ENCODE measurements at places on chromosomes 11 and 22.

DNA sequence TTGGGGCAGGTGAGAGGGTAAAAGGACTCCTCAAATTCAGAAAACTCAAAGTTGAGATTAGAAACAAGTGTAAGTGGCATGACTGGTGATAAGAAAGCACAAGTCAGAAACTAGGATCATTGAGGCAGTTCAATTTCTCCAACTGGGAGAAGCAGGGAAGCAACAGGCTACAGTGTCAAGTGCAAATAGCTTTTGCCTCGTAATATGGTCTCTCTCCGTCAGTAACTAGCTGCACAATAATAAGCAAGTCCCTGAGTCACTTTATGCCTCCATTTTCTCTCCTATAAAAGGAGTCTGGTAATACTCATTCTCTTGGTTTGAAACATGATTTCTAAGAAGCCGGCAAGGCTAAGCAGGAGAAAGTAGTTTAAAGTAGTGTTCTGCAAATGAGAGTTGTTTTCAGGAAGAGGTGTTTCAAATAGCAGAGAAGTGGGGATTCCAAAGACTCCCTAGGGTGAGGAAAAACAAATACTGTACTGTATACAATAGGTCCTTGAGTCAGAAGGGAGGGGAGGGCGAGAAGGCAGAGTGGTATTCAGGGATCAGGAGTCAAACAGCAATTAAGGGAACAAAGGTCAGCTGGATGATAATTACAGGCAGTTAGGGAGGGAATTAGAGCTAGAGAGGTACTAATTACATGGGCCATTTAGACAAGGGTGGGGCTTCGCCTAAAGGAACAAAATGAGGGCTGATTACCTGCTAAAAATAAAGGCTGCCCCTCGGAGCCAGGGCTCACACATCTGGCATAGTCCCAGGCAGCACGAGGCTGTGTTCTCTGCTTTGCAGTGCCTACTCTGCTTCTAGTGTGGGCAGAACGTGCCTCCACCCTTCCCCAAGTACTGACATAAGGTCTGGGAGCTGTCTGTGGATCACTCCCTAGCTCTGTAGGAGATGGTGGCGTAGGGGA, 96.0 kb upstream of the BDNF start:
- peak; percentile 87 for DNase-seq

DNA sequence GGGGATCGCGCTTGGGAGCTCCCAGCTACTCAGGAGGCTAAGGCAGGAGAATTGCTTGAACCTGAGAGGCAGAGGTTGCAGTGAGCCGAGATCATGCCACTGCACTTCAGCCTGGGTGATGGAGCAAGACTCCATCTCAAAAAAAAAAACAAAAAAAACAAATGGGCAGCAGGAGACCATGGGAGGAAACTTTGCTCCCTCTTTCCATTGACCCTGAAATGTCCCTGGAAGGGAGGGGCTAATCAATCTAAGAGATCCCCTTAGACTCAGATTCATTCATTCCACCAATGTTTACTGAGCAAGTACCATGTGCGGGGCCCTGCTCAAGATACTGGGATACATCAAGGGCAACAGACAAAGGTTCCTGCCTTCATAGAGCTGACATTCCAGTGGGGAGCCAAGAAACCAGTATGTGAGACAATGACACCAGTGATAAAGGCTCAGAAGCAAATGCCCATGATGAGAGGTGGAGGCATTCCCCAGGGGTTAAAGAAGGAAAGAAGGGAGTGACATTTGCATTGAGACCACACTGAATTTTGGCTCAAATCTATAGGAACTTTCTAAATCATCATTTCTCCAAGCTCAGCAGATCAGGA, 37.7 kb upstream of the TFIP11 start:
- DNase-seq: no peak

- DNase-seq: no peak
These were observed 206.0 kb upstream of the CHORDC1 start for GRCh38 chr11:90428836-90429235.

GRCh38 chr11:46367244-46367915, 14.1 kb upstream of the MDK start:
- DNase-seq: peak; percentile 84

- DNase-seq: peak; percentile 70
These were observed 1.1 kb downstream of the UBASH3B start for GRCh38 chr11:122656631-122657101.

DNA sequence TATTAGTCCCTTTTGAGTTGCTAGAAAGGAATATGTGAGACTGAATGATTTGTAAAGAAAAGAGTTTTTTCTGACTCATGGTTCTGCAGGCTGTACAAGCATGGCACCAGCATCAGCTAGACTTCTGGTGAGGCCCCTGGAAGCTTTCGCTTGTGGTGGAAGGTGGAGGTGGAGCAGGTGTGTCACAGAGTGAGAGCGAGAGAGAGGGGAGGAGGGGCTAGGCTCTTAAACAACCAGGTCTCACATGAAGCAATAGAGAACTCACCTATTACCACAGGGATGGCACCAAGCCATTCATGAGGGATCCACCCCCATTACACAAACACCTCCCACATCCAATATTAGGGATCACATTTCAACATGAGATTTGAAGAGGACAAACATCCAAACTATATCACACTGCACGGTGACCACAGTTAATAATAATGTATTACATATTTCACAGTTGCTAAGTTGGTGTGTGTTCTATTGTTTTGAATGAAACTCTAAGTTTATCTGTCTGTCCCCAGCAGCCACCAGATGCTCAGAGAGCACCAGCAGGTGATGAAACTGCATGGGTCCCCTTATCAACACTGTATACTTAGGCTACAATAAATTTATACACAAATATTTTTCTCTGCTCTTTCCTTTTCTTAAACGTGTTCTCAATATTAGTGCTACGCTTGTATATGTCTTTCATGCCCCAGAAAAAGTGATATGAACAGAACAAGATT, 14.1 kb downstream of the ZFP91 start:
- no peak for DNase-seq

DNA sequence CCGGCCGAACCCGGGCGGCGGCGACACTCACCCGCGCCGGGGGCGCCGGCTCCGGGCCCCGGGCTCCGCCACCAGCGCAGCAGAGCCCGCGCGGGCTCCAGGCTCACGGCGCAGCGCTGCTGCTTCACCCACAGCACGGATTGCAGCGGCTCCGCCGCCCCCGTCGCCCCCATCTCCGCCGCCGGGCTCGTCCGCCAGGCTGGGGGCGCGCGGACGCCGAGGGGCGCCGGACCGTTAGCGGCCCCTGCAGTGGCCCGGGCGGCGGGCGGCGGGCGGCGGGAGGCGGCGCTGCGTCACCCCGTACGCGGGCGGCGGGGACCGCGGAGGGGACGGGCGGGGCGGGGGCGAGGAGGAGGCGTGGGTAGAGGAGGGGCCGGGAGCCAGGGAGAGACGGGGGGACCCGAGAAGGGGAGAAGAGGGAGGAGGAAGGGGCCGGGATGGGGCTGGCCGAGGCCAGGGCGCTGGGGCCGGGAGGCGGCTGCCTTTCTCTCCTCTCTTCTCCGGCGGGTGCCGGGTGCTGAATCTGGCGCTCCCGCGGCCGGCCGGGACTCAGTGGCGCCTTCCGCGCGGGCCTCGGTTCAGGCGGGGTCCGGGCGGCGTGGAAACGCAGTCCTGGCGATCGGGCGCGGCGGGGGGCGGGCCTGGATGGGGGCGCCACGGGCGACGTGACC, at the start of gene CERK:
Gene CERK (minus strand): TSS at position 277 of the 671 bp plus-strand sequence. CDS start 104 bp downstream, at position 173.
- DNase-seq: peak; percentile 79

- peak; percentile 86 for DNase-seq
These were observed 23.4 kb upstream of the MPPED1 start for GRCh38 chr22:43388420-43388851.

DNA sequence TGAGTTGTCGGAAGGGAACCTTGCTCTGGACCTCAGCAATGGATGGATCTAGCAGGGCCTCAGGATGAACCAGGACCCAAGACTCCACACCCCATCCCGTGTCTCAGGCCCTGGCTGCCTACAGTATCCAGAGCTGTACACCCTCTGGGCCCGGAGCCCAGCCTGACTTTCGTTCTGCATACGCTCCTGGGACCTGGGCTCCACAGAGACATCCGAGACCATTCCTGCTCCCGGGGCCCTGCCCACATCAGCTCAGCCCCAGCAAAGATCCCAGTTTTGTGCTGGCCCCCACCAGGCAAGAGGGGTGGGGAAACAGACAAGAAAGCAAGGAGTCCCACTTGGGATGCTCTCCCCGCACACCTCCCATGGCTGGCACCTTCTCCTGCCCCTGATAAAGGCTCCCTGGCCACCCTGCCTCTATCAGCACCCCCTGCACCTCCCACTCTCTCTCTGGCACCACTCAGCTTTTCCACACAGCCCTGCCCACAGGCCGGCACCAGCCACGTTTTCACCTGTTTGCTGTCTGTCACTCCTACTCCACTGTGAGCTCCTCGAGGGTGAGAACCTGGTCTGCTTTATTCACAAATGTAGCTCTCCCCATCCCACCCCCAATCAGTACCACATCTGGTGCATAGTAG, 64.5 kb upstream of the TCF20 start:
- no peak for DNase-seq

DNA sequence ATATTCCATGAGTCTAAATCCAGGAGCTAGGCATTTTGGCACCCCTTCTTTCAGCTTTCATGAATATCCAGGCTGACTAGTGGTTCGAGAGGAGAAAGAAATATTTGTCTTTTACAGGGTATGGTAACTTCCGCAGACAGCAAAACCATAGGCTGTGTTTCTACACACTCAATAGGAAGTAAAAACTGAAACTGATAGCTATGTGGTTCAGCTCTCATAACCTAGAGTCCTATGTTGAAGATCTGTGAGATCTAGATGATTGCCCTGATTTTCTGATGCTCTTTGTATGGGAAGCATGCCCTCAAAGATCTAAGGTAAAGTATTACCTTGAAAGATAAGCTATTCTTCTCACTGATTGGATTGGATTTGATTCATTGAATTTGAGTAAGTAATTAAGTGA, 118.3 kb downstream of the CD44 start:
- DNase-seq: no peak

DNA sequence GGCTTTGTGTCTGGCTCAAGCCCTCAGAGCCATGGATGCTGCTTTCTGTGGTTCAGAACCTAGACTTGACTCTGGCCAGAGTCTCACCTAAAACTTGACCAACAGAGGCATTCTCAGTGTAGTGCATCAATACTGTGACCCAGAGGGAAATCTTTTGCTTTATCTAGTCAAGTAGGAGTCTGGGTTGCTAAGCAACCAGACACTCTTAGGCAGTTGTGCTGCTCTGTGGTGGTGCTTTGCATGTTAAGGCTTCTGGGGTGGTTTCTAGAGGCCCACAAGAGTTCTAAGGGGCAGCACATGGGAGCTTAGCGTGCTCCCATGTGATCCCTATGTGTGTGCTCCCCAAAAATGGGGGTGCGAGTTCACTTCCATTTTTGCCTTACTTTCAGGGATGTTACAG, 224.6 kb upstream of the PLET1 start:
- peak; percentile 44 for DNase-seq

- DNase-seq: no peak
These were observed 130.1 kb upstream of the SYN3 start for GRCh38 chr22:33188326-33188725.

- peak; percentile 48 for DNase-seq
These were observed 1.1 kb downstream of the EED start for GRCh38 chr11:86245369-86246292.

- DNase-seq: peak; percentile 14
These were observed 592 bp upstream of the CTSC start for GRCh38 chr11:88337987-88338668.

GRCh38 chr11:289398-289711, 429 bp downstream of the PGGHG start:
- no peak for DNase-seq

- peak; percentile 40 for DNase-seq
These were observed 1.6 kb downstream of the DIXDC1 start for GRCh38 chr11:111938687-111939160.

All from neural progenitor cell (in vitro differentiated cells).